ENCODE measurements at places on chromosomes 7 and 10.

- no peak for DNase-seq
These were observed 252.7 kb upstream of the CDC14C start for GRCh38 chr7:48671656-48672055.

DNA sequence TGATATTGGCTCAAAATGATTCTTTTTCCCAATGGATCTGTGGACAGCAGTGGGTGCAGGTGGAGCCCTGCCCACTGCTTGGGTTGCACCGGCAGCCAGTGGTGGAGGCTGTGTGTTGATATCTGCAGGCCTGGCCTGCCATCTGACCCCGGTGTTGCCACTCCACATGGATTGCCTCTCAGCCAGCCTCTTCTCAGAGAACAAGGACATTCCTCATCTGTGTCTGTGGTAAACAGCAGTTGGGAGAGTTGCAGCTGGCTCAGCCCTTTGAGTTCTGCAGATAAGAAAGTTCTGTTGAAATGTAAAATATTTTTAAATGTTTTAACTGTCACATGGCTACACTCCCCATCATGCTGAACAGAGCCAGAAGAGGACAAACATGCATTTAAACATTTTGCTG, 374.9 kb upstream of the CELF2 start:
- no peak for DNase-seq

DNA sequence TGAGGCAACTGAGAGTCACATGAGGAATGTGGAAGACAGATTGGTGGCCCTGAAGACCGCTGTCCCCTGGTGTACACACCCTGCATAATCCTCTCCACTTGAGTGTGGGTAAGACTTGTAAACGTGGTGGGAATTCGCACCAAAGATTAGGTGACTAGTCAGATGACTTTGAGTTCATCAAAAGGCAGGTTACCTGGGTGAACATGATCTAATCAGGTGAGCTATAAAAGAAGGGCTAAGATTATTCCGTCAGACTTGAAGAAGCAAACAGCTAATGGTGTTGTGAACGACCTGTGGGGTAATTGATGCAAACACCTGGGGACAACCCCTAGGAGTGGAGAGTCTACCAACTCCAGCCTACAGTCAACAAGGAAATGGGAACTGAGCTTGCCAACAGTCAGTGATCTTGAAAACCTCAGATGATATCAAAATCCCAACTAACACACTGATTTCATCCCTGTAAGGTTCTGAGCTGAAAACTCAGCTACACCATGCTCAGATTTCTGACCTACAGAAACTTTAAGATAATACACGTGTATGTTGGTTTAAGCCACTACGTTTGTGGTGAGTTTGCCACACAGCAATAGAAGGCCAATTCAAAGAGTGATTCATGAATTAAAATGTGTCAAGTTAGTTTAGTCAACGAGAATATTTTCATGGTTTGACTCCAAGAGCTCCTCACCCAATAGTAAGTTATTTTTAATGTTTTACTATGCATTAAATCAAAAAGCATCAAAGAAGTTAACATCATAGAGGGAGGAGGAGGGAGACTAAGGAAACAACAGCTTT, 16.7 kb downstream of the PRTFDC1 start:
- DNase-seq: no peak

GRCh38 chr10:50275650-50276235, 24.4 kb upstream of the ASAH2 start:
- DNase-seq: no peak

DNA sequence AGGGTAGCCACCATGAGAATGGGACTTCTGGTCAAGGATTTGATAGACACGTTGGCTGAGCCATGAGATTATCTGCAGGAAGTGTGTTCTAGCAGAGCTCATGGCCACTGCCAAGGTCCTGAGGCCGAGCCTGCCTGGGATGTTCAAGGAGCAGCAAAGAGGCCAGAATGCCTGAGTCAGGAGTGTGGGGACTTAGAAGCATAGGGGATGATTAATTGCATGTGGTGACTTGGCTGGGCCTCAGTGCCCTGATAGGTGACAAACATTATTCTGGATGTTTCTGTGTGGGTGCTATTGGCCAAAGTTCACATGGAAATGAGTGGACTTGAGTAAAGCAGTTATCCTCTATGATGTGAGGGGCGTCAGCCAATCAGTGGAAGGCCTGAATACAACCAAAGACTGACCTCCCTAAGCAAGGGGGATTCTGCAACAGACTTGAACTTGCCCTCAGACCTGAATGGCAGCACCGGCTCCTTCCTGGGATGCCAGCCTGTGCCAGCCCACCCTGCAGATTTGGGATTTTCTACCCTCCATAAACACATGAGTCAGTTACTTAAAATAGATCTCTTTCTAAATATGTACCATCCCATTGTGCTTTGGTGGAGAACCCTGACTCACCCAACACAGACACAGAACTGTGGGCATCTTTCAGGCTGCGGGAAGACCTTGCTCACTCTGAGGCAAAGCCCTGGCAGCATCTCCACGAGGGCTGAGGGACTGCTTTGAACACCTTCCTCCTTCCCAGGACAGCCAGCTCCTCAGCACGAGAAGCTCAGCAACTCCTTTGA, 363.9 kb upstream of the MGMT start:
- DNase-seq: no peak

DNA sequence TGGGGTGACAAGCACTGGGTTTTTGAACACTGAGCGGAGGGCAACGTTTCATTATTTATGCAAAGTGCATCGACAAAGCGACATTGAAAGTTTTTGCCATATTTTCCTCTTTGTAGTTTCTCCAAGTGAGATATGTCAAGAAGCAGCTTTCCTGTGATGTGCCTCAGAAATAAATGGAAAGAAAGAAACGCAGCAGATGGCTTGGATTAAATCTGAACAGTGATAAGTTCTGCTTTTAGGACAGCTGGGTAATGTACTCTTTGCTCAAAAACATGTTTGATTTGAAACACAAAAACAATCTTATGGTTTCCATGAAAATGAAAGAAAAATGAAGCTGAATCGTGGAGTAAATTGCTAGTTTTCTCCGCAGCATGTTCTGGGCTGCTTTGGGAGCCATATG, 166.3 kb downstream of the PTPRN2 start:
- DNase-seq: no peak

DNA sequence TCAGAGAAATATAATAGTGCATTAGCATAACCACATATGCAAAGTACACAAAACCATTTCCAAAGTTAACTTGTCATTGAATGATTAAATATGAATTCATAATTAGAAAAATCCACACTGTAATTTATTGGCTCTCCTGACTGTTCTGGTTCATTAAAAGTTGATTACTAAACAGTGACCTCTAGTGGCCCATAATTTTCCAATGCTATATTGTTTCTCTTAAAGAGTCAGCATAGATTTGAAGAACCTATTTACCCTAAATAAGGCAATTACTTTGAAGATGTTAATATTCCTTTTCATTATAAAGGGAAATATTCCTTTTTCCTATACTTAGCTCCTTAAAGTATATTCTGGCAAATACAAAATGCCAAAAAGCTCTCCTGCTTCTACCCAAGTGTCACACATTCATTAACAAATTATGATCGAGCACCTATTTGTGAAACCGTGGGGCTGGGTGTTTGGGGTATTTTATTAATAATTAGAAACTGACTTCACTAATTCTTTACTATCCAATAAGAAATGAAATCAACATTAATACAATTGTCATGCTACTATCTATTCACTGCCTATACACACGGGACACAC, 86.2 kb downstream of the HIBADH start:
- DNase-seq: peak; percentile 48

- DNase-seq: no peak
These were observed 11.1 kb upstream of the EMX2 start for GRCh38 chr10:117531371-117532002.

DNA sequence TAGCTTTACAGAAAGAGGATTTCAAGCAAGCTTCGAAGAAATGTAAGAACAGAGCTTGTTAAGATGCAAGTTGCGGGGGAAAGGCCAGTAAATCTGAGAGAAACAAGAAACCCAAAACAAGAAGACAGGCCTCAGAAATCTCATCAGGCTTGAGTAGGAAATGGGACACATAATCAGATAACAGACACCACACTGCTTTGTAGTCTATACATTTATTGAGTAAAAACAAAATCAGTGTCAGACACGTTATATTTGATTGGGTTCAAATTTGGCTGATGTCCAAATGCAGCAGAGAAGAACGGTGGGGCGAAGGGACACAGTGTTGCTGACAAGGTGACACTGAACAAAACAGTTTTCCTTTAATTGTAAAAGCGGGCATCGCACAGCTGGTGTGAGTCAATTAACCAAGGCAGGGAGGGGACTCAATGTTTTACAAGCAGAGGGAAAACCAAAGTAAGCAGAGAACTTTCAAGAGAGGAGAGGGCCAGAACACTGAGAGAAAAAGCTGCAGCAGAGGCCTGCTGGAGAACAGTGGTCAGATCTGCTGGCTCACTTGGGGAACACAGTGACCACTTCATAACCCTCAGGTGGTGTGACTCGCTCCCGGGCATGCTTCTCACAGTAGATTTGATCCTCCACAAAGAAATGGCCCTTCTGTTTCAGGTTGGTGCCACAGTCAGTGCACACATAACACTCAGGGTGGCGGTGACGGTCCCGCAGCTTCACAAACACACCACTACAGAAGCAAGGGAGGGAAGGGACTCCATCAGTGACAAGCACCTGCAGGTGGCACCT, 43.5 kb downstream of the ACSM6 start:
- DNase-seq: peak; percentile 39

- DNase-seq: no peak
These were observed 29.0 kb downstream of the JAKMIP3 start for GRCh38 chr10:132094581-132095234.

- no peak for DNase-seq
These were observed 2.6 kb downstream of the MUC12 start for GRCh38 chr7:100972002-100972347.

DNA sequence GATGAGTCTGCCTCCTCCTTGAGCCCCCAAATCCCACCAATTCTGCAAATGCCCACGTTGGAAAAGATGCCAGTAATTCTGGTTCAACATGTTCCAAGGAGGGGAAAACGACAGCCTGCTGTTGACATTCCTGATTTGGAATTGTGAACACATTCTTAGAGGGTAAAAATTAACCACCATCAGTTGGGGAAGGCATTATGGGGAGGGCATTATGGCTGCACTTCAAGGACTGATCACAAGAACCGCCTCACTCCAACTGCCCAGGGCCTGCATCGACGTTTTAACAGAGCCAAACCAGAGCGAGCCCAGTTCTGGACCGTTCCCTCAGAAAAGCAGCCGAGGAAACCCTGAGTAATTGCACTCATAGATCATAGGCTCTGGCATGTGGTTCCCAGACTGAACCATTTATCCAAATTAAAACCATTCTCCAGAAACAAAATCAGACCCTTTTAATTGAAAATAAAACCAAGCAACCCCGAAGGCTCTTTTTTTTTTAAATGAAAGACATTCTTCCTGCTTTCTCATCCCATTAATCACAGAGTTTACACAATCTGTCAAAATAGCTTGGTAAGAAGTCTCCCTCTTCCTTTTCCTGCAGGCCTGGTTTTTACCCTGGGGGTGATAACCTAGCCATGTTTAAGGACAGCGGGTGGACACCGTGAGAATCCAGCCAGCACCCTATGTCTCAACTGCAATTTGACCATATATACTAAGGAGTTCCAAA, 8.0 kb downstream of the TNS3 start:
- DNase-seq: peak; percentile 59

DNA sequence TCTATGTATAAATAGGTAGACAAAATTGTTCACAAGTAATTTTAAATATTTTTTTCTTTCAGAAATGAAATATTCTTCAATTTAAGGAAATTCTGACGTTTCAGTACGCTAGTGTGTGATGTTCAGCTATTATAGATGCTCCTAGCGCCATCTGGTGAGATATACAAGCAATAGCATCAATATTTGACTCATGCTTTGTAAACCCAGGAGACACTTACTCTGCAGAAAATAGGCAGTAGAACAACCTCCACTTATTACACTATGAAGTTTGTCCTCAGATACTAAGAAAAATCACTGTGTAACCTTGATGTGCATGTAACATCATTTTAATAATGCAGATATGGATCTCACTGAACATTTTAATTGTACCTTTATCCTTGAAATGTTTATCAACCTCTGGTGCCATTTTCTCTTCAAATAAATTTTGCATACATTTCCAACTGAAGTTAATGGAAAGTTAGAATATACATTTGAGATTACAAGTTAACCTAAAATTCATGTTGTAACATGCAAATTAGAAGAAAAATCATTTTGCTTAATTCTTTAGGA, 151.5 kb upstream of the FAM3C start:
- peak; percentile 77 for DNase-seq

DNA sequence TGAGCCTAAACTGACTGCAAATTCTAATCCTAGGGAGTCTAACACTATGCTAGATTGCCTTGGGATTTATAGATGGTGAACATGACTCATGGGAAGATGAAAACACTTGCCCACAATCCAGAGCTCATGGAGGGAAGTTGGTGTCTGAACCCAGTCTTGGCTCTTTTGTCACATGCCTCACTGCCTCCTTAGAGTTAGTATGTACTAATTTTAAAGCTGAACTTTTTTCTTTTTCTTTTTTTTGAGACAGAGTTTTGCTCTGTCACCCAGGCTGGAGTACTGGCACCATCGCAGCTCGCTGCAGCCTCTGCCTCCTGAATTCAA, 14.4 kb downstream of the MRPL32 start:
- DNase-seq: no peak

DNA sequence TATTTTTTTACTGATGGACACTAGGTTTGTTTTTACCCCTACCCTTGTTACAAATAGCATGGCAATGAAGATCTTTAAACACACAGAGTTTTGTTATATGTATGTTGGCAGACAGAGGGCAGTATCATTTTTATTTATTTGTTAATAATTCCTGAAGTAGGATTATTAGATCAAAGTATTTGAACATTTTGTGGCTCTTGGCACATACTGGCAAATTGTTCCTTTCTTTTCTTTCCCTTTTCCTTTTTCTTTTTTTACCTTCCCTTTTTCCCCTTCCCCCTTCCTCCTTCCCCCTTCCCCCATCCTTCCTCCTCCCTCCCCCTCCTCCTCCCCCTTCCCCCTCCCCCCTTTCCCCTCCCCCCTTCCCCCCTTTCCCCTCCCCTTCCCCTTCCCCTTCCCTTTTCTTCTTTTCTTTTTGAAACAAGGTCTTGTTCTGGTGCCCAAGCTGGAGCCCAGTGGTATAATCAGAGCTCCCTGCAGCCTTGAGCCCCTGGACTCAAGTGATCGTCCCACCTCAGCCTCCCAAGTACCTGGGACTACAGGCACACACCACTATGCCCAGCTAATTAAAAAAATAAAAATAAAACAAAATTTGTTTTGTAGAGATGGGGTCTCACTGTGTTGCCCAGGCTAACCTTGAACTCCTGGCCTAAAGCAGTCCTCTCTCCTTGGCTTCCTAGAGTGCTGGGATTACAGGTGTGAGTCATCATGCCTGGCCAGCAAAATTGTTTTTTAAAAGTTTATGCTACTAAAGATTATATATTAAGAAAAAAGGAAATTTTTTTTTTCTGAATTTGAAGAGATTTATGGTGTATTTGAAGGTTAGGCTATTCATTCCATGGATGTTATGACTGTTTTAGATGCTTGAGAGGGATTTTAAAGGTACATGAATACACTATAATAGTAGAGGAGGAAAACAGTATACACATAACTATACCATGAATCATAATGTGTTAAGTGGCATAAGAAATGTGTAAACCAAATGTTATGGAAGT, 39.3 kb downstream of the SEPTIN7 start:
- peak; percentile 52 for DNase-seq

DNA sequence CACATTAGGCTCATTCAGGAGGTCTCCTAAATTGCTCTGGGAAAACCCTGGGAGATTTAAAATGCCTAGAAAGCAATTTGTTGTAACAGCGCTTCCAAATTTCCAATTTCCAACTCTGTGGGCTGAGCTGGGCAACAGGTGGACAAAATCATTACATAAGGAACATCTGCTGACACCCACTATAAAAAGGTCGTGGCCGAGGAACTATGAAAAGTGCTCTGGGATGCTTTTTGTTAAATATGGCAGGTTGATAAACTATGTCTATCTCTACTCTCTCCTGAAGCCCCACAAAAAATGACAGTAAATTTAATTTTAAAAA, 45.1 kb downstream of the ATXN7L1 start:
- no peak for DNase-seq

All from astrocyte of the spinal cord (primary cell).